ENCODE measurements at places on chromosomes 7 and 10.
A peak's percentile ranks its signal among the peaks of the same experiment; 100 is the strongest.

DNA sequence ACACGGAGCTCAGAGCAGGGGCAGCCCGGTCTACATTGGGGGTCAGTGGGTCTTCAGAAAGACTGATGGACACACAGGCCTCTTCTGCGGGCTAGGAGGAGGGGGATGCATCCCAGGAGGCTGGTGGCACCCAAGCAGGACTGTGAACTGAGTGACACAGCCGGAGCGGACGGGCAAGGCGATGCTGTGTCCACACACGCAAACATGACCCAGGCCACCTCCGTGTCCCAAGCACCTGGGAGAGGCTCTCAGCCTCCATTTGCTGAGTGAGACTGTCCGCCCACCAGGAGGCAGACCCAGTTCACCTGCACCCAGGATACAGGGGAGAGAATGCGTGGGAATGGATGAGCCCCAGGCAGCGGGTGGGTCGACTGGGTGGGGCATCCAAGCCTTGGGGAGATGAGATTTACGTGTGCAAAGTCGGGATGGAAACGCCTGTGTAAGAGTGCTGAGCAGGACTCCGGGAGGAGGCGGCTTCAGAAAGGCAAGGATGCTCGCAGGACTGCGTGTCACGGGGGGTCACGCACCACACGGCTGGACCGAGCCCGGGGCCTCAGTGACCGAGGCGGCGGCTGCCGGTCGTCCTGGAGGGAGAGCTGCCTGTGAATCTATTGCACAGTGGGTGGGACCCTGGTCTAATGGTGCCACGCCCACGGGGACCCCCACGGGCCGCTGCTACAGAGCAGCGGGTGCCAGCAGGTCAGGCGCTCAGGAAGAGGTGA, 262.8 kb downstream of the ADARB2 start:
- no peak for DNase-seq

GRCh38 chr10:125296598-125296997, 136.2 kb upstream of the CTBP2 start:
- no peak for DNase-seq

GRCh38 chr10:91935886-91936285, 12.3 kb downstream of the BTAF1 start:
- DNase-seq = no peak

- DNase-seq = no peak
These were observed 27.9 kb upstream of the PWWP2B start for GRCh38 chr10:132368881-132369635.

- DNase-seq = peak; percentile 19
These were observed 103.4 kb downstream of the PRTFDC1 start for GRCh38 chr10:24849051-24849450.

GRCh38 chr10:102324061-102324460, 71.4 kb upstream of the NFKB2 start:
- DNase-seq = no peak

DNA sequence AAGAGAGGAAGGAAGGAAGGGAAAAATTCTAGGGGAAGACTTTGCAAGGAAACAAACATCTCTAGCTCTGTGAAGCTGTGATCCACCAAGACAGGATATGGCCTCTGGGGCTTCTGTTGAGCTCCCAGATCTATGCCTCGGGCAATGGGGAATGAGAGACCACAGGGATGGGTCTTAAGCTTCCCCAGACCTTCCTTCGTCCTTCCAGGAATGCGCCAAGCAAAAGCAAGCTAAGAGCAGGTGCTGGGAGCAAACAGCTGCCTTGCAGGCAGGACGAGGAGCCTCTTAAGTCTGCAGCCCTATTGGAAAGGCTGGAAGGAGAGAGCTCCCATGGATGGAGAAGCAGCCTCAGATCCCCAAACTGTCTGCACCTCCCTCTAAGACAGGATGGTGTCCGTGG, 21.9 kb upstream of the ELN start:
- DNase-seq = no peak

- no peak for DNase-seq
These were observed 144.8 kb downstream of the ZNF248 start for GRCh38 chr10:37712489-37713131.

GRCh38 chr7:100093054-100093453, 4.3 kb downstream of the COPS6 start:
- no peak for DNase-seq

GRCh38 chr7:111074748-111075146, 16.2 kb upstream of the LRRN3 start:
- DNase-seq = no peak

GRCh38 chr10:114103284-114103683, 59.6 kb downstream of the ADRB1 start:
- DNase-seq = peak; percentile 74

- no peak for DNase-seq
These were observed 76.8 kb downstream of the VIPR2 start for GRCh38 chr7:159067576-159068487.

- DNase-seq = no peak
These were observed 32.4 kb downstream of the BTBD16 start for GRCh38 chr10:122303271-122304053.

DNA sequence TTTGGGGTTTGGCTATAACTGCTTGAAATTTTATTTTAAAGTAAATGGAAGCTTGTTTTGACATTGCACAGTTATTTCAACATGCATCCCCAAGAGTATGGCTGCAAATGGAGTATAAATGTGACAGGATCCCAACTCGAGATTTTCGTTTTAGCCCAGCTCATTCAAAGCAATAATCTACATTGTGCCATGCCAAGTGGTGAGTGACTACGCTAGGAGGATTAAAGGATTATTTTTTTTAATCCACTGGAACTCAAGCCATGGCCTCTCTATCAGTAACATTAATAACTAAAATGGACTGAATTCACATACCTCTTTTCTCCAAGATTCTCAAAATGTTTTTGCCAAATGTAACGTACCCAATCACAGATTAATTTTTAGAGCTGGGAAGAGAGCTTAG, 60.6 kb upstream of the AUTS2 start:
- DNase-seq = no peak

- no peak for DNase-seq
These were observed 9.7 kb upstream of the ANK3 start for GRCh38 chr10:60399328-60399727.

DNA sequence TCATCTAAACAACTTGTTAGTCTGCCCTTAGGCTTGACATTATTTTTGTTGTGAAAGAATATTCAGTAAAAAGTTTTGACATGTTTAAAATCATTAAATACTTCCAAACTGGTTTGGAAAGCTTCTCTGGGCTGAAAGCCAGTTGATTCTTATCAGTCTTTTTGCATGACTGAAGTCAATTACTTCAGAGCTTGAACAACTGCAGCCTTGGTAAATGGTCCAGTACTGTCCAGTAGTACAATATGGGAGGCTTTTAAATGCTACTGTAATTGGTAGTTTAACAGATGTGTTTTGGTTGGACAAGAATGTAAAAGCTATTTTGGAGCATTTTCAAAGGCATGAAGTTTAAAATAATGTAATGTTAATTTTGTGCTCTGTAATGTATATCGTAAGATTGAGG, 103.4 kb downstream of the SDK1 start:
- no peak for DNase-seq

GRCh38 chr10:92813979-92814378, 34.3 kb upstream of the EXOC6 start:
- DNase-seq = no peak

GRCh38 chr7:28669330-28669729, 257.0 kb downstream of the CREB5 start:
- no peak for DNase-seq

GRCh38 chr10:593901-594457, 95.5 kb downstream of the DIP2C start:
- no peak for DNase-seq

GRCh38 chr10:97914171-97914836, 64.7 kb downstream of the GOLGA7B start:
- DNase-seq = no peak

DNA sequence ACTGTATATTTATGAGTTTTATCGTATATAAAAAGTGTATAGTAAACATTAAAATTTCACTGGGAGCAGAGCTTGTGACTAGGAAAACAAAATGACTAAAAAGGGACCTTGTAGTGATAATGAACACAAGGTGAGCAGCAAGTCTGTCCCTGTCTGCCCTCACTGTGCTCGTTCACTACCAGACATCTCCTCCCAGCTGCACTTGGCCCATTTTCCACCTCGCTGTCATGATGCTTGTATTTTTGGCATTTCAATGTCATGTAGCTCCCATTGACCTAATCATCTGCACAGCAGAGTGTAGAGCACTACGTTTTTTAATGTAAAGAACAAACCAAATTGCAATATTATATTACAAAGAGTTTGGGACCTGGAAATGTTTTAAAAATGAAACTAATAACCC, 207.2 kb downstream of the ZEB1 start:
- no peak for DNase-seq

GRCh38 chr7:35424869-35425495, 171.1 kb upstream of the TBX20 start:
- DNase-seq = peak; percentile 51

DNA sequence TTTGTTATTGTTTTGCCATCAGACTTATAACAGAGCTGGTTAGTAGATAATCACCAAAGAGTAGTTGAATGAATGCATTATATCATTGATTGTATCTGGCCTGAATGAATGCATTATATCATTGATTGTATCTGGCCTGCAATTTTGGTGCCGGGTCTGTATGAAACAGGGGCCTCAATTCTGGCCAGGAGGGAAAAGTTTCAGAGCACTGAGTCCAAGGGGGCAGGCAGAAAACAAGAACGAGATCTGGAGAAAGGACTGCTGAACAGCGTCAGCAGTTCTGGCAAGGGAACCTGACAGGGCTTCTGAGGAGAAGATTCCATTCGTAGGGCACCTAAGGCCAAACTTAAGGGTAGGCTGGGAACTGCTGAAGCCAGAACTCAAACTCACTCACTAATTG, 128.0 kb downstream of the SEMA3C start:
- no peak for DNase-seq

DNA sequence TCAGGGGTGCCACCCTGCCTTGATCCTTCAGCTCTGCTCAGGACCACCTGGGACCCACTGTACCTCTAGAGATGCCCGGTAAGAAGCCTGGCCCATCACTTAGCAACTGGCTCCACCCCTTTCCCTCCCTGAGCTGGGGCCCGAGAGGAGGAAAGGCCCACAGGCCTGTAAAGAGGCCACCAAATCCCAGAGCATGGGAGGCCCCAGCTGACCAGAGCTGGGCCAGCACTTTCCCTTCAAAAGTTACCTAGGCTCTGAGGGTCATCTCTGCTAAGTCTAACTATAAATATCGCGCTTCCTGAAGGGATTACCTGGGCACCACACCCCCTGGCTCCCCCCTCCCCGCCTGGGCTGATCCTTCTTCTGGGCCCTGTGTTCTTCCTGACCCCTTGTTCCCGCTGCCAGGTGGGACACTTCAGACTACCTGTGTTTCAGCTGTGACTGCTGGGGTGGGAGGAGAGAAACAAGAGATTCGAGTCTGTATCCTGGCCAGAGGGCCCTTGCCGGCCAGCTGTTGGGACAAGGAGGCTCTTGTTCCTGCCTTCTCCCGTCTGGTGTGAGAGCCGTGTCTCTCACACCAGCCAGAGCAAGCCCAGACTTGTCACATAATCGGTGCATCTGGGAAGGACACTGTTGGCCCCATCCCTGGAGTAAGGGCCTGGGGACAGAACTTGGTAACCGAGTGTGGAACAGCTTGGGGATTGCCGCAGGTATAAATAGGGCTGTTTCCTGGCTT, 22.8 kb upstream of the ANKRD2 start:
- no peak for DNase-seq

DNA sequence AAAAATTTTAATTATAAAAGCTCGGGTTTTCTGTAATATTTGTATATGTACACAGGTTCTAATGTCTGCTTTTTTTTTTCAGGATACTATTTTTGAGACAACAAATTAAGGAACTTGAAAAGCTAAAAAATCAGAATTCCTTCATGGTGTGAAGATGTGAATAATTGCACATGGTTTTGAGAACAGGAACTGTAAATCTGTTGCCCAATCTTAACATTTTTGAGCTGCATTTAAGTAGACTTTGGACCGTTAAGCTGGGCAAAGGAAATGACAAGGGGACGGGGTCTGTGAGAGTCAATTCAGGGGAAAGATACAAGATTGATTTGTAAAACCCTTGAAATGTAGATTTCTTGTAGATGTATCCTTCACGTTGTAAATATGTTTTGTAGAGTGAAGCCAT, 57.9 kb upstream of the BAMBI start:
- no peak for DNase-seq

DNA sequence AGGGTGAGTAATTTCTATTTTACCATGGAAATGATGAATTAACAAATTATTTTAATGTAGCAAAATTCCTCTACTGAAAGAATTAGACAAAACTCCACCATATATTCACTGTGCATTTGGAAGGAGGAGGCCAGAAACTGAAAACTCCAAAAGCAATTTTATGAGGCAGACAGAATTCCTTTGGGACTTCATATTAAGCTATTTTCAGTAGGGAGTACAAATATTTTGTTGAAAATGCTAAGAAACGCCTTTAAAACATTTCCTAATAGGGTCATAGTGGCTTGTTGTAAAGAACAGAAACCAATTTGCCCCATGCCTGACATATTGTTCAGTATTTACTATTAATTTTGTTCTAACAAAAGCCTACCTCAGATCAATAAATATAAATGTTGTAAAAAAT, 117.8 kb downstream of the TES start:
- DNase-seq = no peak

- no peak for DNase-seq
These were observed 9.0 kb downstream of the SPOCK2 start for GRCh38 chr10:72079356-72079755.

DNA sequence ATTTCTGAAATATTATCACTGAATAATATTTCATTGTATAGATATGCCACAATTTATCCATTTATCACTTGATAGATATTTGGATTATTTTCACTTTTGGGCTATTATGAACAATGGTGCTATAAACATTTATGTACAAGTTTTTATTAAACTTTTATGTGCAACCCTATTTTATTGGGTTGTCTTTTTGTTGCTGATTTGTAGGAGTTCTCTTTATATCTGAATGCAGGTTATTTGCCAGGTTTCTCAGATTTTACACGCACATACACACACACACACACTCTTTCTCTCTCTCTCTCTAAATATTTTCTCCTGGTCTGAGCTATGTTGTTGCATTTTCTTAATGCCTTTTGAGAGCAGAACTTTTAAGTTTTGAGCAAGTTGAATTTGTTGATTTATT, 36.2 kb downstream of the ADK start:
- no peak for DNase-seq

DNA sequence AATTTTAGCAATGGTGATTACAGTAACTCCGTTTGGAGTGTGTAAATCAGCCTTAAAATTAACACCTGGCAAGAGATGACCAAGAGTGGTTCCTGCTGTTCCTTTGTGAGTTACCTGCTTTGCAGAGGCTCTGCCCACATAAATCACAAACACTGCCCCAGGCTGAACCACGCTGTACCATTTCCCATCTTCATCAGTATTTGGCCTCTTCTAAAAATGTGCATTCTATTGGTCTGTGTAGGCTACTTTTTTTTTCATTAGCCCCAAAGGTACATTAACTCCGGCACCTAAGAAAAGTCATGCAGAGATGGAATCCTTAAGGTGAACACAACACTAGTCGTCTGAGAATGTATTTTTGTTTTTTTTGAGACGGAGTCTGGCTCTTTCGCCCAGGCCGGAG, 96.1 kb downstream of the PROSER2 start:
- DNase-seq = no peak

DNA sequence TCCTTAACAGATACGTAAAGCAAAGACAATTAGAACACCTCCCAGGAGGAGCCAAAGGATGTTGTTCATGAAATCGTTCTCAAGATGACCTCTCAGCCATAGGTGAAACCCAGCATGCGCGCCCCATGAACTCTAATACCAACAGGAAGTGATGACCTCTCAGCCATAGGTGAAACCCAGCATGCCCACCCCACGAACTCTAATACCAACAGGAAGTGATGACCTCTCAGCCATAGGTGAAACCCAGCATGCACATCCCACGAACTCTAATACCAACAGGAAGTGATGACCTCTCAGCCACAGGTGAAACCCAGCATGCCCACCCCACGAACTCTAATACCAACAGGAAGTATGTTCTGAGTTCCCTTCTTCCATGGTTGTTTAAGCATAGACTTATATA, 205.2 kb upstream of the ADARB2 start:
- DNase-seq = no peak
